ENCODE measurements at places on chromosomes 11 and 22.

GRCh38 chr22:26979294-26979693 lies 321.9 kb downstream of the MIAT start:
- DNase-seq: no peak

DNA sequence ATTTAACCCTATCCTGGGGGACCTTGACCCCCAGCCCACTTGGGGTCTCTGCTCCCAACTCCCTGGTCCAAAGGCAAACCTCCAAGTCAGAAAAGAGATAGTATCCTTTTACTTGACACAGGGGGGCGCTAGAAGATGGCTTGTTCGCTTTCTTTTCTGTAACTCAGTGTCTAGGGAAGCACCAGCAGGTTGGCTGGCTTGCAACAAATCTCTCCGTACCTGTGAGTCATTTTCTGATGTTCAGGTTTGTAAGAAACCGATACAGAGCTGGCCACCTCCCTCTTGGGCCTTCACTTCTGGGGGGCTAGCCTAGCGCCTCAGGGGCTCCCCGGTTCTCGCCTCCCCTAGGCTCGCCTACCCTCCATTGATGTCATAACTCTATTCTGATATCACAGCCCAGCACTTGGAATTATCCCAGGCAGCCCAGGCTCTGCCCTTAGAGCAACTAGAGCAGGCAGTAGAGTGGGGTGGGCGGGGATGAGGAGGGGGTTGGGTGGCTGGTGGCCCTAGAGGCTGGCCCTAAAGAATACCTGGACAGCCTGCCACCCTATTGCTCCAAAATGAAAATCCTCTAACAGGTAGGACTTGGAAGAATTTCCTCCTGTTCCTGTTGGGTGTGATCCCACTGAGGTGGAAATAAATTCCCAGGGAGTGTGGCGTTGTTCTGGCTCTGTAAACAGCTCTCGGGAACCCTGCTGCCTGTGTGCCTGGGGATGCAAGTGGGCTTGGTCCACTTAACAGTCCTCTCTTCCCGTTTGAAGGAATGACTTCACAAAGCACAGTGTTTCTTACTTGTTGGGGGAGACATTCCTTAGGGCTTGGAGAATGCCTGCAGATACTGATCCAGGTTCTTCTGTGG lies 69.4 kb downstream of the OSBP2 start:
- DNase-seq: peak; percentile 46

DNA sequence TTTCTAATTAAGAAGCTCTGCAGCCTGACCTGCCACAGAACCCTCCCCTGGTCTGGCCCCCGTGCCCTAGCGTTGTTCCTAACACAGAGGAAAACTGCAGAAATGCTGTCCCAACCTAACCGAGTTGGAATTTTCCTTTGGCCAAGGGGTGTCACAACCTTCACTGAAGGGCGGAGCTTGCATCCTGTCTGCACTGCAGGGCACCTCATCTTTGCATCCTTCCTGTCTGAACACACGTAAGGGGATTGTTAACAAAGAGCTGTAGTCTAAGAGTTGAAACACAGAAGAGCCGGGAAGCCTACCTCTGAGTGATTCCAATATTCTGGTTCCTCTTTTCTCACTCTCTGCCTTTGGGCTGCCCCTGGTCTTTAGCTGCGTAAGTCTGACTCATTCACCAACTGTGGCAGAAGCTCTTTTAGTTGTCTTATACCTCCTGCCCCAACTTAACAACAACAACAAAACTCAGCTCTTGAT lies 1.6 kb downstream of the DIXDC1 start:
- no peak for DNase-seq

DNA sequence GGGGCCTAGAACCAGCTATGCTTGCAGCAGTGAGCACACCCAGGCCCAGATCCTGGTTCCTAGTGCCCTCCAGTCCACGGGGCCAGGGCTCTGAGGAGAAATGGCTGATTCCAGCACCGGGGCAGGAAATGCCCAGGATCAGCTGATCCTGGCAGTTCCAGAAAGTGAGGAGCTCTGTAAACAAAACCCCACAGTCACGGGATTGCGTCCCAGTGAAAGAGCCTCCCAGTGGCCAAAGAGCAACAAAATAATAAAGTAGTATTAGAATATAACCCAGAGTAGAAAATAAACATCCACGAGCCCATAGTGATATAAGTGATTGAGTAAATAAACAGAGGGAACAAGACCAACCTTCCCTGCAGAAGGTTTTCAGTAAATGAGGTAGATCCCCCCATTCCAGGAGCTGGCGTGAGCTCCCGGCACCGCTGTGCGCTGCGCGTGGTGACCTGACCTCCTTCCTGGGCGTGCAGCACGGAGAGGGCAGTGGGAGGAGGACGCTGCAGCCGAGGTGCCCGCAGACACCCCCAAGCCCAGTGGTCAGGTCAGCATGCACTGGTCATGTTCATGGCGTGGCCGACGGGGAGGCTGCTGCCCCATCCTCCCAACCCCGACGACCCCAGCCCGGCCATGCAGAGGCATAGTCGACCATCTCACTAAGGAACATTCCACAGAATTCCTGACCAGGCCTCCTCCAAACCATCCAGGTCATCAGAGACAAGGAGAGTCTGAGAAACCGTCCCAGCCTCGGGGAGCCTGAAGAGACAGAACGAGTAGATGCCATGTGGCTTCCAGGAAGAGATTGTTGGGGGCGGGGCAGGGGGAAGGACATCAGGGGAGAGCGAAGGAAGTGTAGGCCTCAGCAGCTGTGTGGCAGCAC lies 19.8 kb downstream of the PTDSS2 start:
- no peak for DNase-seq

DNA sequence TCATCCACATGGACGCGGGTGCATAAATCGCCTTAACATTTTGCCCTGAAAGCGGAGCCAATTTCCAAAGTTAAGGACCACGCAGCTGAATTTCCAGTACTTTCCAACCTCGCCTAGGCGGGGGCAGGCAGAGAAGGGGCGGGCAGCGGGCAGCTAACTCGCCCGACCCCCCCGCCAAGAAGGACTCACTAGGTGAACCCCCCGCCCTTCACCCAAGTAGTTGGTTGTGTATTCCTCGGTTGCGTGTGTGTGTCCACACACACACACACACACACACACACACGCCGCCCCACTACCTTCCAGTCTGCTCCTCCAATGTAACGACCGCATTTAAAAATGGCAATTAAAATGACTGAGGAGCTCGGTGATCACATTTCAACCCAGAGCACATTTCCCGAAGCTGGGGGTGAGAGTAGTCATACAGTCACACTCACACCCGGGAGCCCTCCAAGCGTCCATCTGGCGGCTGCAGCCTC lies 1.4 kb downstream of the TENM4 start:
- DNase-seq: no peak

DNA sequence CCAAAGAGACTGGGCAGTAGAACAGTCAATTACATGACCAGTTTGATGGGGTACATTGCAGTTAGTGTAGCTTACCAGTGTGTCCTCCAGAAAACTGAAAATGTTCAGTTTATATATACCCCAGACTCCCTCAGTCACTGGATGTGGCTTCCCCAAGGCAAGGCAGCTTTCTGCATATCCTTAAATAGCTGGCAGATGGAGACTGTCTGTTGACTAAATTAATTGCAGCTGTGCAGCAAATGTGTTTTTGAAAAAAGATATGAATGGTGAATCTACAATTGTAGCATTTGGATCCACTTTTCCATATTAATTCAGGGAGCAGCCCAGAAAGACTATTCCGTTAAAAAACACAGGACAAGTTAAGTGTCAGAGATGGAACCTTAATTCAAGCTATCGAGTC lies 565.1 kb upstream of the CCDC179 start:
- DNase-seq: peak; percentile 35

- DNase-seq: no peak
These were observed 100.0 kb downstream of the CCDC34 start for GRCh38 chr11:27263046-27263445.

GRCh38 chr11:112222303-112222702 lies 3.9 kb upstream of the PTS start:
- no peak for DNase-seq

- peak; percentile 77 for DNase-seq
These were observed 141.1 kb upstream of the NARS2 start for GRCh38 chr11:78715639-78716311.

DNA sequence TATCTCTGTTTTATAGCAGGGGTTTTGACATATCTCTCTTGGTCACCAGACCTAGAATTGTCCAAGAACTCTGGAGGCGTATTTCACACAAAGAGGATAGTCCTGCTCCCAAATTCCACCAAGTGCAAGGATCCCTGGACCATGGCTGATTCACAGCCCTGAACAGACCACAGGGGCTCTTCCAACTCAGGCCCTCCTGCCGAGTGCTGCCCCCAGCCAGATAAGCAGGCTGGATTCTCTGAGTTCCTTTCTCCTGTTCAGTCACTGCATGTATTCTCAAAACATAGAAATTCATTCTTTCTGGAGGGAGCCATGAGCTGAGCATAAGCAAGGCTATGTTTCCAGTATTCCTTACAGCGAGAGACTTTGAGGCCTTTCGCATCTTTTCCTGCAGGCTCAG lies 13.4 kb upstream of the PLEKHB1 start:
- DNase-seq: no peak

GRCh38 chr22:35205961-35206360 lies 51.3 kb upstream of the HMGXB4 start:
- no peak for DNase-seq

DNA sequence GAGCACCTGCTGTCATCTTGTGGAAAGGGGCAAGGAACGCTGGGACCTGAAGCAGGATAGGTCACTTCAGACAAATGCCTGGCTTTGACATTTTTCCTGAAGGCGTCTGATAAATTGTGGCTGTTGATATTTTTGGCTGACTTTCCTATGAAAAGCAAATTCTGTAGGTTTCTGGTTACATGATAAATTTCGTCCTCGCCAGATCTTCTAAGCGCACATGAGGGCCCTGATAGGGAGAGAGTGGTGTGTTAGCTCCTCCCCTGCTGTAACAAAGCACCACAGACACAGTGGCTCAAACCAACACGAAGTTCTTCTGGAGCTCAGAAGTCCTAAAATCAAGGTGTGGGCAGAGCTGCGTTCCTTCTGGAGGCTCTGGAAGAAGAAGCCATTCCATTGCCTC lies 19.6 kb downstream of the APOL4 start:
- DNase-seq: no peak
